NCI-H2171 treated with DMSO at 0.1 percent for 48 hours (cell line): ENCODE measurements at places on chromosomes 7 and 10.

DNA sequence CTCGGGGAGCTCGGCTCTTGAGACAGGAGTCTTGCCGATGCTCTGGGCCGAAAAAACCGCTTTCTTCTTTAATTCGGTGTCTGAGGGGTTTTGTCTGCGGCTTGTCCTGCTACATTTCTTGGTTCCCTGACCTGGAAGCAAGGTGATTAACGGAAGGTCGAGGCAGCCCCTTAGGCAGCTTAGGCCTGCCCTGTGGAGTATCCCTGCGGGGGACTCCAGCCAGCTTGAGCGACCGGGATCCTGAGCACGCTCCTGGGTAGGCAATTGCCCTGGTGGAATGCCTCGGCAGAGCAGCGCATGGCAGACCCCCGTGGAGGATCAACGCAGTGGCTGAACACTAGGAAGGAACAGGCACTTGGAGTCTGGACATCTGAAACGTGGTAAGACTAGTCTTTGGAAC is 30.5 kb upstream of the GHITM start:
- no peak for DNase-seq

GRCh38 chr7:102097601-102098161 is 189.0 kb upstream of the SH2B2 start:
- DNase-seq: no peak

GRCh38 chr7:32378988-32379387 is 111.2 kb downstream of the LSM5 start:
- DNase-seq: no peak

DNA sequence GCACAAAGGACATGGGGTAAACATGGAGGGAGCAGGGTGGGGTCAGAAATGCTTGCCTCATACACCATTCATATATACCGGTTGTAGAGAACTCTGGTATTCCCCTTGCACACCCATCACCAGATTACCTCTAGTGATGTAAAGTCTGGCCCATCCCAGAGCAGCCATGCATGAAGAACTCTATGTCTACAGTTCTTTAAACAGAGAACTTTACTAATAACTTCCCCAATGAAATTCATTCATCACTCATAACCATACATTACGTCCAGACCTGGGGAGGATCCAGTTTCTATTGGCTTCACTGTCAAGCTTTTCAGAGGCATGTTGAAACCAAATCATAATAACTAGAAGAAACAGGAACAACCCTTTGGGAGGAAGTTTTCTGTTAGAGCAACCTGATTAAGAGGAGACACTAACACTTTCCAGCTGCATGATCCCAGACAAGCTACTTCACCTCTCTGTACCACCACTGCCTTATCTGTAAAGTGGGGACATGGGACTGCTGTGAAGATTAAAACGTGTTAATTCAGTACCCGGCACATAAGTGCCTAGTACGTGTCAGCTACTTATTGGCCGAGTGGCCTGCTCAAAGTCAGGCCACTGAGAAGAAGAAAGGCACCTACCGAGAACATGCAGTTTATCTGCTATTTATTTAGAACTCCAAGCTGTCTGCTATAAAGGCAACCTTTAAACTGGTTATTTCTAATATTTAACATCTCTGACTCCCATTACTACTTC is 59.7 kb downstream of the IGF2BP3 start:
- no peak for DNase-seq
